Activated CD4-positive, alpha-beta memory T cell treated with anti-CD3 and anti-CD28 coated beads for 36 hours (primary cell): ENCODE measurements at places on chromosomes 2 and 18. TPM values are rescaled to one million over a fixed set of nuclear protein-coding genes. Genes with fewer than 3 reads are reported as not detected.

Gene CD8B2
- total RNA-seq: 0.19 TPM

DNA sequence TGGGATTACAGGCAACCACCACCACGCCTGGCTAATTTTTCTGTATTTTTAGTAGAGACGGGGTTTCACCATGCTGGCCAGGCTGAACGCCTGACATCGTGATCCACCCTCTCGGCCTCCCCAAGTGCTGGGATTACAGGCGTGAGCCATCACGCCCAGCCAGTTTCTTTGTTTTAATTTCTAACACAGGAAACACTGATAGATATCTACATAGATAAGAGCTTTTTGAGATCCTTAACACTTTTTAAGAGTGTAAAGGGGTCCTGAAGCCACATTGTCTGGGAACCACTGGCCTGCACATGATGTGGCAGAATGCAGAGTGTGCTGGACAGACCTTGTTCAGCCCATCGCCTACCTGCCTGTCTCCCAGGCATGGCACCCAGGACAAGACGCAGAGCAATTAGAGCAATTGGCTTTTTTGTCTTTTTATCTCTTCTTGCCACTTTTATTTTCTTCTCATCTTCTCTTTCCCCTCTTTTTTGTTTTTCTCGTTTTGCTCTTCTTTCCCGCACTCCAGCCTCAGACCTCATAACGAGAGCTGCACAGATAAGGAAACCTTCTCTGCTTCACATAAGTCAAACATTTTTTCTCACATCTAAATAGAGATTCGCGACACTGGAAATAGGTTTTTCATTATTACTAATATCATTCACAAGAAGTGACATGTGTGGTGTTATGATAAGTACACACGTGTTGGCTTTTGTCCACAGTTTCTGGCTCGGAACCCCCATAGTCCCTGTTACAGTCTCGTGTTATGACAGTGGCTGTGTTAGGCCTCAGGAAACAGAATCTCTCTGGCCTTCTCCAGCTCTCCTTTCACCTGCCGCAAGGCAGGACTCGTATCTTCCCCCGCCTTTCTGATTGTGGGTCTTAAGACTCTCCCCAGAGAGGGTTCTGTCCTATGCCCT lies 25.2 kb upstream of the GPR55 start:
- H3K4me1 ChIP-seq: peaks cover 46% of the 10 kb centered on the region
- no peak overlapping the region for H3K4me3 ChIP-seq
- peaks cover 24% of the 10 kb centered on the region for H3K27me3 ChIP-seq
- peaks cover 4% of the 10 kb centered on the region for H3K36me3 ChIP-seq
- H3K27ac ChIP-seq: peak overlapping the region; percentile 57
- peak; percentile 63 for DNase-seq

DNA sequence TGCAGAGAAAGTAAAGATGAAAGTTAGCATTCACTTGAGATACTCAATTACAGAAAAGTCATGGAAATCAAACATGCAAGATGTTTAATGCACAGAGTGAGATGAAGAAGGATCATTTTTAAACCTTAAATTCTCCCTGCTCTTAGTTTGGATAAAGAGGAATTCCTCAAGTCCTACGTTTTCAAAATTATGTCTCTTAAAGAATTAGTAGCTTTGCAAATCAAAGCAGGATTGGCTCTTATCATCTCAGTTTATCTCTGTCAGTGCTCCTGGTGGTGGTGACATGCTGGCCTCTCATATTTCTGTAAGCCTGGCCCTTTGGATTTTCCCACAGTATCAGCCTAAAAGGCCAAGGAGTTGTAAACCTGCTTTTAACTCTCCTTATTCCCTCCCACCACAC lies 242.2 kb downstream of the NRXN1 start:
- H3K4me3 ChIP-seq: no peak overlapping the region
- H3K27ac ChIP-seq: no peak overlapping the region
- H3K36me3 ChIP-seq: no peaks in the 10 kb centered on the region
- H3K27me3 ChIP-seq: no peaks in the 10 kb centered on the region

GRCh38 chr2:46339200-46339599 lies 42.0 kb downstream of the EPAS1 start:
- H3K4me1 ChIP-seq: peaks cover 4% of the 10 kb centered on the region
- no peak for DNase-seq
- H3K36me3 ChIP-seq: no peaks in the 10 kb centered on the region
- no peaks in the 10 kb centered on the region for H3K27me3 ChIP-seq
- H3K4me3 ChIP-seq: no peak overlapping the region
- H3K27ac ChIP-seq: no peak overlapping the region

- no peaks in the 10 kb centered on the region for H3K4me1 ChIP-seq
- no peak for DNase-seq
- no peaks in the 10 kb centered on the region for H3K36me3 ChIP-seq
- H3K4me3 ChIP-seq: no peak overlapping the region
- H3K27ac ChIP-seq: no peak overlapping the region
Measured at GRCh38 chr2:67451086-67451832, 54.1 kb downstream of the ETAA1 start.

Gene MAPRE3
- total RNA-seq: 4.4 TPM

- peaks cover 8% of the 10 kb centered on the region for H3K27me3 ChIP-seq
- no peaks in the 10 kb centered on the region for H3K4me1 ChIP-seq
- DNase-seq: no peak
- no peak overlapping the region for H3K4me3 ChIP-seq
- H3K27ac ChIP-seq: no peak overlapping the region
- H3K36me3 ChIP-seq: no peaks in the 10 kb centered on the region
Measured at GRCh38 chr2:217064234-217065011, 204.6 kb upstream of the TNP1 start.
